ENCODE measurements at places on chromosomes 2 and 18.

GRCh38 chr2:30255466-30256408 is 24.4 kb downstream of the LBH start:
- DNase-seq, result no peak

GRCh38 chr18:27845897-27846296 is 331.0 kb downstream of the CDH2 start:
- no peak for DNase-seq

GRCh38 chr2:142952793-142953494 is 75.5 kb downstream of the KYNU start:
- no peak for DNase-seq

DNA sequence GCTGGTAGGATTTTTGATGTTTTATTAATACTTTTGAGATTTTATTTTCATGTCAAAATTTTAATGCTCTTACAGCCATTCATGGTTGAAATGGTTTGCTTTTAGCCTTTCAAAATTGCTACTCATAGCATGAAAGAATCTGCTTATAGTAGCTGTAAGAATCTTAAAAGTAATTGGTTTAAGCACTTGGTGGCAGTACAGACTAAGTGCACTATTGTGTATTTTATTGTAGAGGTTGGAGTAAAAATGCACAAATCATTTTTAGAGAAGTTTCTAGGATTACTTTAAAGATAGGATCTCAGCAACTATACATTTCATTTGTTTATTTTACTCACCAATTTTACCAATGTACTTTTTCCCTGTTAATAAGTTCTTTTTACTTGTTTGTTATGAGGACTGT is 205.8 kb downstream of the SPAG16 start:
- DNase-seq, result no peak

GRCh38 chr2:67806816-67807215 is 256.0 kb downstream of the C1D start:
- no peak for DNase-seq

DNA sequence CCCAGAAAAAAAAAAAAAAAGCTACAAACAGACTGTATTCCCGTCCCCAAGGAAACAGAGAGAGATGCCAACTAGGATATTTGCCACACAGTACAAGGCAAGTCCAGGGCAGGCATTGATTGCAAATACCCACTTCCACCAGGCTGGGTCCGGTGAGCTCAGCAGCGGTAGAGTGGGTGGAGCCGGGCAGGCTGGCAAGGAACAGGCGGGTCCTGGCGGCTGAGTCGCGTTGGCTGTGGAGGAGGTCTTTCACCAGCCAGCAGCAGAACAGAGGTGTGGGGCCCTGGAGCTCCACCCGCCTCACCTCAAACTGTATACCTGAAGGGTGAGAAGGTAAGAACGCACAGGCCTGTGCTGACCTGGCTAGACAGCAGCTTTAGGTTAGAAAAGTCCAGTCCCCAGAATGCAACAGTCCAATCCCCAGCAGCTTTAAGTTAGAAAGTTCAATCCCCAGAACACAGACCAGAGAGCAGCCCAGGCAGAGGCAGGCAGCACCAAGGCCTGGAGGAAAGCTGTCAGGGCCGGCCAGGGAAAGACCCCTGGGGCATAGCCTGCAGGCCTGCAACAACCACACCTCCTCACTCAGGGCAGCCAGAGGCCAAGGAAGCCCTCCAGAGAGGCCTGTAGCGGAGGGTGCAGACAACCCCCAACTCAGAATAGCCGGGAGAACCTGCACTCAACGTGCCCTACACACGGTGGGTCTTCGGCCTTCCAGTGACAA is 21.9 kb upstream of the MTERF4 start:
- no peak for DNase-seq

- DNase-seq, result no peak
Observed at GRCh38 chr18:515156-515815, 14.8 kb upstream of the COLEC12 start.

- no peak for DNase-seq
Observed at GRCh38 chr18:990197-990596, 85.5 kb downstream of the ADCYAP1 start.

DNA sequence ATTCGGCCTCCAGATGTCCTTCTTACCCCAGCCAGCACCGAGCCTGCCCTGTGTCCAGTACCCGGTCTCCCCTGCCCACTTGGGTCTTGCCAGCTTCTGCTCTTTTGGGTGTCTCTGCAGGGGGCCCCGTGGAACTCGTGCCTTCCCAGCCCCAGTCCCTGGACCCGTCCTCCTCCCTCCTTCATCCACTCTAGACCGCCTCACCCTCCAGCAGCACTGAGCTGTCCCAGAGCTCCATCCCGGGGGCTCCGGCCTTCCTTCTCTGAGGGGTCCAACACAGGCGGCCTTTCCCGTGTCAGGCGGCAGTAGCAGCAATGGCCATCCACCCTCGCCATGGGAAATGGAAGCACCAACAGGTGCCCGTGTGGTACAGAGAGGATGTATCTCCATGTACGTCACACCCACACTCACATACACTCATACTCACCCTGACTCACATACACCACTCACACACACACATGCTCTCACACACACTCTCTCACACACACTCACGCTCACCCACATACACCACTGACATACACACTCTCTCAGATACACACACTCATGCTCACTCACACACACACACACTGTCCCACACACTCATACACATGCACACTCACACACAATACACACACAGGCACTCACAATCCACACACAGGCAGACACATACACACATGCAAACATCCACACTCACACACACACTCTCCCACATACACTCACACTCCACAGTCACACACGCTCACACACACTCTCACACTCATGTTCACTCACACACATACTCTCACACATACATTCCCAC is 827.5 kb upstream of the SALL3 start:
- DNase-seq, result no peak

- no peak for DNase-seq
Observed at GRCh38 chr2:113229795-113230194, 48.9 kb downstream of the PAX8 start.

GRCh38 chr18:3457261-3457724 is 7.3 kb downstream of the TGIF1 start:
- no peak for DNase-seq

- no peak for DNase-seq
Observed at GRCh38 chr2:212535996-212536816, 2.4 kb downstream of the ERBB4 start.

DNA sequence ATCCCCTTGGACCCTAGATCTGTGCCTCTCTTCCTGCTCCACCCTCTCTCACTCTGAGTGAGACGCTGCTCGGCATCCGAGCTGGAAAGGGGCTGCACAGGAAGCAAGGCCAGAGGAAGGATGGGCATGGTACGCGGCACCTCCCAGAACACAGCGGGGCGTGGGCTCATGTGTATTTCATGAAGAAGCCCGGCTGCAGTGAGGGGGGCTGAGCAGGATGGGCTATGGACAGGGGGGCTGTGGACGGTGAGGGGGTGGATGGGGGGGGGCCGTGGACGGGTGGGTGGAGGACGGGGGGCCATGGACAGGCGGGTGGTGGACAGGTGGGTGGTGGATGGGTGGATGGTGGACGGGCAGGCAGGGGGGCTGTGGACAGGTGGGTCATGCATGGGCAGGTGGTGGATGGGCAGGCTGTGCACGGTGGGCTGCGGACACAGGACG is 28.5 kb downstream of the SLC66A2 start:
- DNase-seq, result no peak

DNA sequence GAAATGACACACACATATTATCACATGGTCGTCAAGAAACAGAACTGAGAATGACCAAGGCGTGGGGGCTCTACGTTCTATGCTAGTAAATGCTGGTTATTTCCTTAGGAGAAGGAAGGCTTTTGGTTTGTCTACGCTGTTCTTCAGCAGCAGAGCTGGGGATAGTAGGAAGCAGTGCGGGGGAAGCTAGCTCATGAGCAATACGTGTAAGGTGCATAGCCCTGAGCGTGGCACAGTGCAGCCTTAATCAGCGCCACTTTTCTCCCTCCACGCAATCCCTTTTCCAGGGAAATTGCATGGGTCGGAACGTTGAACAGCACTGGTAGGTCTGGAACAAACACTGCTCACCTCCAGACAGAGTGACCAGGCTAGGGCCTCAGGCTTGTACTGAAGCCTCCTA is 199.6 kb upstream of the FBXO11 start:
- DNase-seq, result no peak

- no peak for DNase-seq
Observed at GRCh38 chr2:38073211-38074057, 2.5 kb downstream of the CYP1B1 start.

GRCh38 chr2:126635281-126635680 is 20.7 kb upstream of the GYPC start:
- DNase-seq, result no peak

DNA sequence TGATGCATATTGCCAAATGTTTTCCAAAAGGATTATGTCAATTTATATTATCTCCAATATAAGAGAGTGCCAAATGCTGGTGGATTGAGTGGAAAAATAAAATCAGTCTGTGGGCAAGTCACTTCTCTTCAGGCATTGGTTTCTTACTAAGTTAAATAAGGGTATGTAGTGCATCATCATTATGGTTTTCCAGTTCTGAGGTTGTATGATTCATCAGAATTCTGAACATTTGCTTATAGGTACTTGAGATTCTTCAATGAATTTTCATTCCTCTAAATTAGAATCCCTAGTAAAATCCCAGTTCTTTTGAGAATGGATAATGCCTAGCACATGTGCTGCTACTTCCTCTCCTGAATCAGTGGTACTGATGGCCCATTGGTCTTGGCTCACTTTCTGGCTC is 188.9 kb upstream of the OSR1 start:
- DNase-seq, result no peak

DNA sequence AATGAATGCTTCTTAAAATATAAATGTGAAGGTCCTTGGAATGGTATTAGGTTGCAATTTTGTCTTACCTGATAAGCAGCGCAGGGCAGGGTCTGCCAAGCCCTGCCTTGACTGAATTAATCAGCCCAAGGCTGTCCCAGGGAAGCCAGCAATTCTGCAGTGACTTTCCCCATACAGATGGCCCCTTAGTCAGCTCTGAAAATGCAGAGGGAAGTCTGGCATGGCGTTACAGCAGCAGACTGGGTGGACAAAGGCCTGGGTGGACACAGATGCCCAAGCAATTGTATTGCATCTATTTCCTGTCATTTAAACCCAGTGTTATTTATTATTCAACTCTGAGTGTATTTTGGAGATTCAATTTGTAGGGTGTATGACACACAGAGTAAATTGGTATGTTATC is 56.6 kb upstream of the NOL4 start:
- no peak for DNase-seq

- no peak for DNase-seq
Observed at GRCh38 chr2:127410871-127411652, 7.2 kb upstream of the PROC start.

DNA sequence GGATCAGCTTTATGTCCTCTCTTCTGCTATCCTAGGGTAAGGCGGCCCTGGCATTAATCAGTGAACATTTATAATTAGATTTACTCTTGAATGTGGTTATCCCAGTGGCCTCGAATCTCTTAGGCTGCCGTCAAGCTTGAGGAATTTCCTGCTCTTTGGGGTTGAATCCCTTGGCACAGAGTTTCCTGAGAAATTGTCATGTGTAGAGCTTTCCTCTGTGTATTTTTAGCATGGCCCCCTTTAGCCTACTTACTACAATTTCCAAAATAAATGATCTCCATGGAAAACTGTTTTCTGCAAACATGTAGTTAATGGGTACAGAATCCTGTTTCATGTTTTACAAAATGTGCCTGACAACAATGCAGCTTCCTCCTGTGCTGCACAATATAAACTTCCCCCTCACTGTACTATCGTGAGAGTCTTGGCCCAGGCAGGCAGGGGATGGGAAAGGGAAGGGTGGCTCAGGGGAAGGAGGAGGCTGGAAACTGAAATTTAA is 18.1 kb downstream of the NCAPH start:
- DNase-seq, result no peak

GRCh38 chr2:328761-329160 is 40.9 kb upstream of the ALKAL2 start:
- DNase-seq, result no peak

GRCh38 chr2:168849610-168850009 is 40.6 kb downstream of the SPC25 start:
- no peak for DNase-seq

DNA sequence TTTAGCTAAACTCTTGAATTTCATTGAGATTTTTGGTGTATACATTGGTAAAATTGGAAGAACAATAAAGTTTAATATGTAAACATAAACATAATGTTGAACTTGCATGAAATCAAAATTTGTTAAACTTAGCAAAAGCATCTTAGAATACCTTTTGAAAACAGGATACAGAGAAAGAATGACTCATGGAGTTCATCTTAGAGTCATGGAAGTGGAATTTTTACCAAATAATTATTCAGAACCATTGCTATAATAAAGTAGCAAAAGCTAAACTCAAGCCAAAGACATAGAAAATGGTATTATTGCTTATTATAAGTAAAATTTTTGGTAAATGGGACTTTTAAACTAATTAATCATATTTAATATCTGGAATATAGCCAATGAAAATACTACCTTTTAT is 841.6 kb upstream of the SLC39A10 start:
- DNase-seq, result no peak

DNA sequence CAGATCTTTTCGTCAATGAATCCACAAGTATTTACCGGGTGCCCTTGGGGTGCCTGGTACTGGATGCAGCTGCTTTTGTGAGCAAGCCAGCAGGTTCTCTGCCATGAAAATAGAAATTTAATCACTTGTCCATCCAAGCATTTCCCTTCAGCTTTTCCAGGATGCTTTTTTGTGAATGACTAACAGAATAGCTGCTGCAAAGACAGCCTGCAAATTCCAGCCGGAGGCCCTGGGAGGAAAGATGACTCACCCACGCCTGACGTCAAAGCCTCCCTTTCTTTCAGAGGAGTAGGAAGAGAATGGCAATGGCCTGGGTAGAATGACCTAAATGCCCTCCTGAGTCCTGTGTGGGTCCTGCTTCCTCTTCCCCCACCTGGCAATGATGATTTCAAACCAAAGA is 111.9 kb downstream of the AP1S3 start:
- DNase-seq, result no peak

DNA sequence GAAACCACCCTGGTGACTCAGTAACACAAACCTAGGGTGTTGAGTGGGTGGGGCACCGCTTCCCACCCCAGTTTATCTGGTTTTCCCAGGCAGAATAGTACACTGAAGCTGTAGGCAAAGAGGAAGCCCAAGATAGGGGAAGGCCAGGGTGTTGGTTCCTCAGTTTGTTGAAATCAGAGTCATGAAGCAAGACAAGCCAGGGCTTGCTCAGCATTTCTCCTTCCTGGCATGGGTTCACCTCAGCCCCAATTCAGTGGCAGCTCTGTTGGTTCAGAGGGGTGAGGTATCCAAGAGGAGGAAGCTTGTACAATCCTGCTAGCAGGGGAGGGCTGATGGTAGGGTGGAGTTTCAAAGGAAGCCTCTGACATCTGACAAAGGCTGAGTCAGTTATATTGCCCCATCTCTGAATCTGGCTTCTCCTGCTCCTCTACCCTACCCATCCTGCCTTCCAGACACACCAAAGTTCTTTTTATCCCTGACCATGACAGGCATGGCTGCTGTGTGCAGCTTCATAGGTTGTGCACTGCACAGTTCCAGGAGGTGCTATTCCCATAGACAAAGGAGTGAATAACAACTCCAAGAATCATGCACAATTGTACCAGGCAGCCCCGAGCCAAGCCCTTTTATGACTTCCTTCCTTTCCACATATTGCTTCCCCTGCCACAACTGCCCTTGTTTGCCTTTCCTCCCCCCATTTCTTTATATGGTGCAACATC is 24.9 kb upstream of the RAB10 start:
- DNase-seq, result no peak

All from stimulated activated naive CD8-positive, alpha-beta T cell treated with anti-CD3 and anti-CD28 coated beads, Interleukin-15, Interleukin-2, amounts not matched to agents 100 U/mL and 50 U/mL, for 24 hours (primary cell).